ENCODE measurements at places on chromosomes 13 and 19.

- DNase-seq, result peak; percentile 35
Measured at GRCh38 chr19:46426035-46426505, 2.7 kb downstream of the PNMA8C start.

DNA sequence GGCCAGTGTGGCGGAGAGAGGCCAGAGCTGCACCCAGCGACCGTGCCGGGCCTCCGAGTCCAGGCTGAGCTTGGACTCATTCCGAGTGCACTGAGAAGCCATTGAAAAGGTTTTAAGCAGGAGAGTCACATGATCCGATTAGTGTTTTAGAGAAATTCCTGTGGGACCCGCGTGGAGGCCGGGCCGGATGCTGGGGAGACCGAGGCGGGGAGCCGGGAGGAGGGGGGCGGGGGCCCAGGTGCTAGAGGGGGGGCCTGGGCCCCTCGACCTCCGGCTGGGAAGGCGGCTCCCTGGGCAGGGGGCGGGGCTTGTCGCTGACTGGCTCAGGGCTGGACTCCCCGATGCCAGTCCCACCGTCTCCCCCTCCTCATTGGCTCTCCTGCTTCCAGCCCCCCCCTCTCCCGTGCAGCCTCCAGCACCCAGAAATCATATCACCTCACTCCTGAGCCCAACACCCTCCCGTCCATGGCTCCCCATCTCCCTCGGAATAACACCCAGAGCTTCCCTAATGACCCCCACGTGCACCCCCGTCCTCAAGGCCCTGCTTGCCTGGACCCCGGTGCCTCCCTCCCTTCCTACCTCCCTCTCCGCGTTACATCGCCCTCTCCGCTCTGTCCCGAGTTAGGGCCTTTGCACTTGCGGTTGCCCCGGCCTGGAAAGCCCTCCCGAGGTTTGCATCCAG is 5.2 kb upstream of the ZNF579 start:
- DNase-seq, result peak; percentile 55

DNA sequence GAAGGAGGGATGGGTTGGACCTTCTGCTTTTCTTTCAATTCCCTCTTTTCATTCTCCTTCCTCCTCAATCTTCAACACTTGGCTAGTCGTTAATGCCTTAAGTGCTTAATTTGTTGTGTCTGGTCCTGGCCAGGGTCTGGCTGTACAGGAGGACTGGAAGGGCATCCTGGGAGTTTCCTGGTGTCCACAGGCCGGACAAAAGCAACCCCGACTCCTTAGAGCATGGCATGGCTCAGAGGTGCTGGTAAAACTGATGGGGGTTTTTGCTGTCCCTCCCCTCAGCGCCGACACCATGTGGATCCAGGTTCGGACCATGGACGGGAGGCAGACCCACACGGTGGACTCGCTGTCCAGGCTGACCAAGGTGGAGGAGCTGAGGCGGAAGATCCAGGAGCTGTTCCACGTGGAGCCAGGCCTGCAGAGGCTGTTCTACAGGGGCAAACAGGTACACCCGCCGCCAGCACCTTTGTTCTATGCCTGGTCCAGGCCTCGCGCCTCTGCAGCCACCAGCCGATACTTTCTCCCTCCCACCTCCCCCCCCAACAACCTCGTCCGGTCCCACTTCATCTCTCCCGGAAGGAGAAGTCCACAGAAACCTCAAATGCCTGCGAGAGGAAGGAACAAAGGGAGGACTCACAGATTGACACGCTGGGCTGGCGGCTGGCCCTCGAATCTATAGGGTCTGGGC is 1.4 kb downstream of the UHRF1 start:
- DNase-seq, result peak; percentile 85

DNA sequence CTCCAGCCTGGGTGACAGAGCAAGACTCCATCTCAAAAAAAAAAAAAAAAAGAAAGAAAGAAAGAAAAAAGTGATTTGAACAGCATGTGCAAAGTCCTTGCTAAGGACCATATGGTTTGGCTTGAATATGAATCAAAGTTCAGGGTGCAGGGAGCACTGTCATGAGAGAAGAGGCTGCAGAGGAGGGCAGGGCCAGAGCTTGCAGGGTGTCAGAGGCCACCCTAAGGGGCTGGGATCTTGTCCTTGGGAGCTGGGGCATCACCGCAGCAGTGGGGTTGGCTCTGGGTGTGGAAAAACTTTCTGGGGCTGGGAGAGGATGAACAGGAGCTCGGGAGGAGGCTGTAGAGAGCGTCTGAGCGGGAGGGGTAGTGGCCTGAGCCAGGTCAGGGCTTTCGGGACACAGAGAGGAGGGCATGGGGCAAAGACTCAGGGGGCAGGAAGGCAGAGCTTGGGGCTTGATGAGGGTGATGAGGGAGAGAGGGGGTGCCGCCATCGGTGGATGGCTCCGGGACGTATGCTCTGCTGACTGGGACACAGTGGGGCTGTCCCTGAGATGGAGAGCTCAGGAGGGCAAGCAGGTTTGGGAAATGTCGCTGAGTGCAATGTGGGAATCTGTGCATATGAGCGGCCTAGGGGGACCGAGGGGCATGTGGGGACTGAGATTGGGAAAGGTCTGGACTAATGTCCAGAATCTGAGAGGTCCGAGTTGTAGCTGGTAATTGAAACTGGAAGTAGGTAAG is 3.0 kb downstream of the TRPM4 start:
- DNase-seq, result no peak

GRCh38 chr19:44575116-44575700 is 38.2 kb upstream of the IGSF23 start:
- DNase-seq, result peak; percentile 47

DNA sequence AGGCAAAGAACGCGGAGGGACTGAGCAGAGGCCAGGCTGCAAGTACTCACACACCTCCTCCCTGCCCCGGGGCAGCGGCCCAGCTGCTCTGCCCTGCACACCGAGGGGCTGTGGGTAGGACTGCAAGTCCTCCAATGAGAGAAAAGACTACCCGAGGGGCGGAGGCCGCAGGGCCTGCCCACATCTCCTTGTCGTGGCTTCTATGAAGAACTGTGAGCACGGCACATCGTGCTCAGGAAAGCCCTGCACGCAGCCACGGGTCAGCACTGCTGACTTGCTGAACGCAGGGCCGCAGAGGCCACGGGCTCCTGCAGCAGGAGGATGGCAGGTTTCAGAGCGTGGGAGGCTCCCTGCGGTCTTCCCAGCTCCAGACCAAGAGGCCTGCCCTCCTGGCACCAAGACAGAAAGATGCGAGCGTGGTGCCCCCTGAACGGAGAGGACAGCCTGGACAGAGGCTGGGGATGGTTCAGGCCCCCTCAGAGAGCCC is 37.4 kb downstream of the CEBPG start:
- no peak for DNase-seq

DNA sequence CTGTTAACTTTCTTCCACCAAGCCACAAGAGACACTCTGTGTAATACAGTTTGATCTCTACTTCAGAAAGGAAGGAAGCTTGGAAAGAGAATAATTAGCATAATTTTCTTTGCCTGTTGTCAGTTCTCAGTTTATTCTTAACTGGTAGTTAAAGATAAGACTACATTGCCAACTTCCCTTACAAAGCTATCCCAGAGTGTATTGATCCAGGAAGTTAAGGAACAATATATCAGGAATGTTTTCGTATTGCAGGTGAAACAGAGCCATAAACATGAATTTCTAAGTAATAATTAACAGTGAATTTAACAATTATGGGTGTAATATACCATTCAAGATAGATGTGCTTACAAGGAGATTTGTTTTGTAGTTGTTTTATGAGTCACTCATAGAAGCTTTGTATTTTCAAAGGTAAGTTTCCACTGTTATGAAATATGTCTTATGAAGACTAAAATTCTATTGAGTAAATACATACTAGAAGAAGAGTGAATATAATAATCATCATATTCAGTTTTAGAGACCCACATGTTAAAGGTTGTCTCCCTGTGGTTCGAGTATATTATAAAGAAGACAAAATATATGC is 88.4 kb upstream of the KLF5 start:
- peak; percentile 3 for DNase-seq

Data from ELR (cell line).